ENCODE measurements at places on chromosomes 5 and 9.

- DNase-seq, result no peak
Observed at GRCh38 chr9:70934642-70935041, 186.8 kb downstream of the TRPM3 start.

DNA sequence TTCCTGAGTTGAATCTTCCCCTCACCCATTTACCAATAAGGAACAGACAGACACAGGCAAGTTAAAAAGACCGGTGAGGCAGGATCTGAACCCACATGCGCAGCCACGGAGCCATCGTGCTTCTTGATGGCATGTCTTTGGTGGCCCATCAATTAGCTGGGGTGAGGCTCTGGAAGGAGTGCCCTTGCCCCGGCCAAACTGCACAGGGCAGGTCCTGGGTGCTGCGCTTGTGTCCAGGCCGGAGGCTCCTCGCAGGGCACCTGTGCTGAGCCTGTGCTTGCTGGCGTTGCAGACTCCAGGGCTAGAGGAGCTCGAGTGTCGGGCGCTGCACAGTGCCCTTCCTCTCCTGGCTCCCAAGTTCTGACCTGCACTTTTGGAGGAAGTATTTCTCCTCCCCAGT is 66.4 kb downstream of the PSMB7 start:
- no peak for DNase-seq

DNA sequence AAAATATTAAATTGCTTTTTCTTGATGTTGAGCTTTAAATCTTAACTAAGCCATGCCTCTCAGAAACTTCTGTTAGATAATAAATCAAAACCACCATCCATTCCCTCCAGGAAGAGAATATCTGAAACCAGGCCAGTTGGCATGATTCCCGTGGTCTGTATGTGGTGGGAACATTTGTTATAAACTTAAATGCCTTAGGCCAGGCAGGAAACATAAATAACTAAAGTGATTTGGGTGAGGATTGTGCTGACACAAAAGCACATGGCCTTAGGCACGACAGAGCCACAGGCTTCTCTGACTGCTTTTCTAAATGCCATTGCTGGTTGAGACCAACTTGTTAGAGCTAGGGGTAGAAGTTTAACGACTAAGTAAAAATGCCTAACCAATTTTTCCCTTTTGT is 255.9 kb downstream of the GABRG2 start:
- no peak for DNase-seq

GRCh38 chr5:18799482-18800128 is 1165.3 kb downstream of the TAF11L14 start:
- no peak for DNase-seq

DNA sequence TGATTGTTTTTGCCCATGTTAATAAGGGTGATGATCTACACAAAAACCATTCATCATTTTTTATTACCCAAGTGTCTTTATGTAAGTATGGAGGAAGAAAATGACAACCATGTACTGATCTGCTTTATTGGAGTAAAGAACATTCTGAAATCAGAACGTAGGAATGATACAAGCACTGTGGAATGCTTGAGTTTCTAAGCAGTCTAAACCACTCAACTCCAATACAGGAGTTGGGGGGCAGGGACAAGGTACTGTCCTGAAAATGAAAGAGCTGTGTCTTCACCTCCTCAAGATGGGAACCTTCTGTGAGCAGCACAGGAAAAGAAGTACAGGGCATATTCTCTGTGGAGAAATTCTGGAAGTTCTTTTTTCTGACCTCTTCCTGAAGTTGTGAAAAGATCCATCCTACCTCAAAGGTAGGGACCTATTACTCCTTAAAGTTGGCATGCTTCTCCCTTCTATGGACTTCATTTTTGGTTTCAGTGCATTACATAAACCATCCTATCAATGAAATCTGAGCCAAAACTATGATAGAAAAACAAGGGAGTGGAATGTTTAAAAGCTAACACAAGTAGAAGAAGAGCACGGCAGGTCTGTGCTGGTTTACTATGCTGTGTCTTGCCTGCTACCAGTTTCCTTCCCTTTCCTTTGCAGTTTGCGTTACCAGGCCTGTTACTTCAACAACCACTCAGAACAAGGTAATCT is 202.6 kb downstream of the SEMA5A start:
- DNase-seq, result no peak

GRCh38 chr9:129568560-129569501 is 52.1 kb downstream of the C9orf50 start:
- no peak for DNase-seq
